Stimulated activated CD8-positive, alpha-beta memory T cell treated with anti-CD3 and anti-CD28 coated beads, Interleukin-12 subunit alpha, Interleukin-12 subunit beta, amount 100 ng/mL, for 4 hours (primary cell): ENCODE measurements at places on chromosomes 12 and 14.

DNA sequence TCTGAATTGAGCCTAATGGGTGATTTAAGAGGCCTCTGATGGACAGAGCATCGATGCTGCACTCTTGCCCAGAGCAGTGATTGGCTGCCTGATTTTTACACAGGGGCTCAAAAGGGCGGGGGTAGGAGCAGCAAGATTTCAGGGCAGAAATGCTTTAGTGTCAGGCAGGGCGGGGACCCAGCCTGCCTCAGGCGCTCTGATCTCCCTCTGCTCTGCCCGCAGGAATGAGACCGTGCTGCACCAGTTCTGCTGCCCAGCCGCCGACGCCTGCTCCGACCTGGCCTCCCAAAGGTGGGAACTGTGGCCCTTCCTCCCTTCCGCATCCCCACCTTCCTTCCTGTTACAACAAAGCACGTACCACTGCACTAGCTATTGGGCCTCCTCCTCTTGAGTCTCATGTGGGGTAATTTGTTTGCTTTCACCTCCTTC, 32.4 kb downstream of the IQSEC3 start:
- DNase-seq, result no peak

DNA sequence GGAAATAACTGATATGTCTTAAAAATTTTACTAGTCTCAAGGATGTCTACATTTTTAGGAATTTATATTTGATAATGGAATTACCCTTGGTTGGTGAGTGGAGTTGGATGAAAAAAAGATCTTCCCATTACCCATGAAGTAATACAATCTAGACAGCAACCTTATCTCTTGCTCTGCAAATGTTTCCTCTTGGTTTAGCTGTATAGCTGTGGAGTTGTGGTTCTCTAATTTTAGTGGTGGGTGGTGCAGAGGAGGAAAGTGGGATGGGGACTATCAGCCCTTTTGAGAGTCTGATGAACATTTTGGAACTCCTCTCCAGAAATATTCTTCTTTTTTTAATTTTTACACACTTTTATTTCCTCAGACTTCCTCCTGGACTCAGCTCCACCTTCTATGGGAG, 17.1 kb downstream of the SPX start:
- DNase-seq, result no peak

DNA sequence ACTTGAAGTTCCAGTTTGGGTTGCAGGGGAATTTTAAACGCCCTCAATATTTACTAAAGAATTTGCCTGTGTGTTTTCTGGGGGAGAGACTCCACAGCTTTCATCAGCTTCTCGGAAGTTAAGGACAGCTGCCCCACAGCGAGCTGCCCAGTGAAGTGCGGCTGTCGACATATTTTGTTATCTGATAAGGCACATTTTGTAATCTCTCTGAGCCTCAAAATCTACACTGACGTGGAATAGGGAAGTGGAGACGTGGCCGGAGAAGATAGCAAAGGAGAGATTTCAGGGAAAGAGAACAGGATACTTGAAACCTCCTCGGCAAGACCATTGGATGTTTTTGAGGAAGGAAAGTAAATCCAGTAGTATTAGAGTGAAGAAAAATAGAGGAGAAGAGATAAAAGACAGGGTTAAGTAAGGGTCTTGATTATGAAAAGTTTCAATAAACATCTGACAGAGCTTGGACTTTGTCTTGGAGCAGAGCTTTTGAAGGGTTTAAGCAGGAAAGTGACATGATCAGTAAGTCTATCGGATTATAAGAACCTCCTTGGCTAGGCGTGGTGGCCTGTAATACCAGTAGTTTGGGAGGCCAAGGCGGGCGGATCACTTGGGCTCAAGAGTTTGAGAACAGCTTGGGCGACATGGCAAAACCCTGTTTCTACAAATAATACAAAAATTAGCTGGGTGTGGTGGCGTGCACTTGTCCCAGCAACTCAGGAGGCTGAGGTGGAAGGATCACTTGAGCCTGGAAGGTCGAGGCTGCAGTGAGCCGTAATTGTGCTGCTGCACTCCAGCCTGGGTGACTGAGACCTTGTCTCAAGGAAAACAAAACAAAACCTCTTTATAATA, 1.1 kb downstream of the POLR3B start:
- no peak for DNase-seq

- no peak for DNase-seq
Observed at GRCh38 chr12:26195641-26196420, 458 bp downstream of the SSPN start.

- DNase-seq, result no peak
Observed at GRCh38 chr12:62250671-62251608, 9.3 kb upstream of the USP15 start.

DNA sequence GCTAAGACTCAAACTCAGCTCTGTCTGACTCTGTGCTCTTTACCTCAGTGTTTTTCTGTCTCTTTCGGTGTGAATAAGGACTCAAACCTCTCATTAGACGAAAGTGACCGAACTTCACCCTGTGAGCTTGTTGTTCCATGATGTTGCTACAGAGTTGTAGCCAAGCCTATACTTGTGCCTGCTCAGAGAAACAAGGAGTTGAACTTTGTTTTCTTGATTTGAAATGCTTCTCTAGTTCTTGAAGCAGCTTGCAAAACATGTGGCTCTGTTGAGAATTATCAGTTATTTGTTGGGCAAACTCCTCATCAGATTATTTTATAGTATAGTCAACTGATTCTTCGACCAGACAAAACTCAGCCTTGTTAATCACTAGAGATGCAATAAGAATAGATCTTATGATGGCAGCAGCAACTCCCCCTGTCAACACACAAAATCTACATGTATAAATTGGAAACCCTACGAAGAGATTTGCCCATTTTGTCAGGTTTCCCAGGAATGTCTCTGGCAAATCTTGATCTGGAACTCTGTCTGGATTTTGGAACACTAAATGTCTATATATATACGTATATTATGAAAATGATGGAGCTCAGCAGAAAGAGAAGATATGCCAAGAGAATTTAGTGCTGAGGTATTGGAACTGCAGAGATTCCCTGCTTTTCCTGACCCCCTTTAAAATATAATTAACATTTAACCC, 146.8 kb downstream of the TTLL5 start:
- no peak for DNase-seq

GRCh38 chr12:4217091-4217490, 56.5 kb upstream of the CCND2 start:
- DNase-seq, result no peak

DNA sequence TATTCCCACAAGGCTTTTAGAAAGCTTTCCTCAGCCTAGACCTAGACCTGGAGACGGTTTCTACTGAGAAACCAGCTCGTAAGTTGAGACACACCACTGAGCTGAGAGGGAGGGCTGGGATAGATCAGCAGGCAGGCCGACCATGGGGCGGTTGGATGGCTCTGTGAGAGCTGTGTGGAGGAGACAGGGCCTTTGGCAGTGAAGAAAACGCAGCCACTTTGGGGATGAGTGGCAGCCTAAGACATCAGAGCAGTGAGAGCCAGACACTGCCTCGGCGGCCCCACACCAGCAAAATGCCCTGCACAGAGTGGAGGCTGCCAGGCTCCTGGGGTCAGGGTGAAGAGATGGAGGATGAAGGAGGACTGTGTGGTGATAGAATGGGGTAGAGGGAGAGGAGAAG, 46.0 kb downstream of the CACNA2D4 start:
- DNase-seq, result no peak

- no peak for DNase-seq
Observed at GRCh38 chr14:76697246-76697905, 63.9 kb upstream of the VASH1 start.

DNA sequence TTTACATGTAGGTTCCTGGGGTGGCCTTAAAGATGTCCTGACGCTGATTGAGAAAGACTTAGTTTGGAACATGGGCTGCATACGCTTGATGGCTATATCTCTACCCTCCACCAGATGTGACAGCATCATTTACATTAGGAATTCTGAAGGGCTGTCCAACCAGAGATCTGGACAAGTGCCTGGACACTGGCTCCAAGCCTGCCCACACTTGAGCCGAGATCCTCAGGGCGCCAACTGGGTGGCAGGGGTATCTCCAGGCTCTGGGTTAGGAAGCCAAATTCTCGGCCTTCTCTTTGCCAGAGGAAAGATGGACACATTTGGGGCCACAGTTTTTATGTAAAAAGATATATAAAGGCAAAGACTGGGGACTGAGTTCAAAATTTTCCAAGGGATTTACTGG, 246.3 kb downstream of the NTF3 start:
- DNase-seq, result no peak

DNA sequence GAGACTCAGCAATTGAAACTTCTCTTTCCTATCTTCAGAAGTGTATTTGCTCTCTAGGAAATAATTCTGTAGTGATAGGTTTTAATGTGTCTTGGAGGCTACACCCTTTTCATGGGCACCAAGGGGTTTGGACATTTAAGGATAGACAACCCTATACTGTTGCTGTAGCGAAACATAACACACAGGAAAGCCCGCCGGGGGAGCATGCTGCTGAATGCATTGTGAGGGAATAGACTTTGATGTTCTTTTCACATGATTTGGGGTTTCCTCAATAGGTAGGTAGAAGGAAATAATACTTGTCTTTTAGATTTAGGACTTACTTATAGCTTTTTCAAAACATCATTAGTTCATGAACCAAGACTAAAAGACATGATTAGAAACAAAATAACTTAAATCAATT, 97.0 kb downstream of the PELI2 start:
- no peak for DNase-seq

DNA sequence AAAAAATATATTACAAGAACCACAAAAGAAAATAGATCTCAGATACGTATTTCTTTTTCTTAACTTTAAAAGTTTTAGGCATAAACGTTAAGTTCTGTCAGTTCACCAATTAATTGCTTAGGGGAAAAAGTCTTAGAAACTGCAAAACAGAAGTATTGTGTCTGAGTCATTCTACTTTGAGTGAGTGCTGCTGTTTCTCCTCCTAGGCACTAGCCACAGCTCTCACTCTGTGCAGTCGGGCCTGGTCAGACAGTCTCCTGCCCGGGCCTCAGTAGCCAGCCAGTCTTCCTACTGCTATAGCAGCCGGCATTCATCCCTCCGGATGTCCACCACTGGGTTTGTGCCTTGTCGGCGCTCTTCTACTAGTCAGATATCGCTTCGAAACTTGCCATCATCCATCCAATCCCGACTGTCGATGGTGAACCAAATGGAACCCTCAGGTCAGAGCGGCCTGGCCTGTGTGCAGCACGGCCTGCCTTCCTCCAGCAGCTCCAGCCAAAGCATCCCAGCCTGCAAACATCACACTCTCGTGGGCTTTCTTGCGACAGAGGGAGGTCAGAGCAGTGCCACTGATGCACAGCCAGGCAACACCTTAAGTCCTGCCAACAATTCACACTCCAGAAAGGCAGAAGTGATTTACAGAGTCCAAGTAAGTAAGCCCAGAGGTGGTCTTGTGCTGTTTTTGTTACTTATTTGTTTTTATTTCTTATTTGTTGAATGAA, 201.3 kb downstream of the PCNX1 start:
- DNase-seq, result no peak
